Upper lobe of left lung (tissue), 6 donors: ENCODE measurements at places on chromosomes 4 and X. TPM values are rescaled to one million over a fixed set of nuclear protein-coding genes. Genes with fewer than 3 reads are reported as not detected.

HTR2C gene
- total RNA-seq = not detected

PCDH18 gene
- total RNA-seq = 5.3 TPM

SERPINA7 gene
- total RNA-seq = not detected

RRH gene
- 0.46 TPM for total RNA-seq

GUCY1A1 gene
- 50.5 TPM for total RNA-seq

MAGEC3 gene
- total RNA-seq = not detected

F11 gene
- total RNA-seq = 6.1 TPM

TCP11X2 gene
- 2.1 TPM for total RNA-seq

GDI1 gene
- 93.6 TPM for total RNA-seq

BST1 gene
- 10.6 TPM for total RNA-seq

DUX4 gene
- total RNA-seq = not detected

DCX gene
- total RNA-seq = not detected

SPATA18 gene
- total RNA-seq = 8.1 TPM

DNA sequence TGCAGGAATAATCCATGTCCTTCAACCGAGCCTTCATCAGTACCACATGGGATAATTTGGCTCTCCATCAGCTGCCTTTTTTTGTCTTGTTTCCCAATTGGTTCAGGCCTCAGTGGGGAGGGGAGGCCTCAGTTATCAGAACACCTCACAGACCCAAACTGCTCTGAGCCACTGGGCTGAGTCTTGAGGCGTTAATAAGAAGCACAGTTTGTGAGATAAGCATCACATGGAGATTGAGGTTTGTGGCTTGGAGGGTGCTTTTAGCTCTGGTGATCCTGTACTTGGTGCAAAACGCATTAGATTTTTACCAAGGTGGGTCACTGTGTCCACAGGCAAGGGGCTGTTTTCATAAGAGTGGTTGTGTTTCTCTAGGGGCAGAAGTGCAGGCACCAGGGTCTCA is 82.8 kb upstream of the HPF1 start:
- no peak for DNase-seq

DNA sequence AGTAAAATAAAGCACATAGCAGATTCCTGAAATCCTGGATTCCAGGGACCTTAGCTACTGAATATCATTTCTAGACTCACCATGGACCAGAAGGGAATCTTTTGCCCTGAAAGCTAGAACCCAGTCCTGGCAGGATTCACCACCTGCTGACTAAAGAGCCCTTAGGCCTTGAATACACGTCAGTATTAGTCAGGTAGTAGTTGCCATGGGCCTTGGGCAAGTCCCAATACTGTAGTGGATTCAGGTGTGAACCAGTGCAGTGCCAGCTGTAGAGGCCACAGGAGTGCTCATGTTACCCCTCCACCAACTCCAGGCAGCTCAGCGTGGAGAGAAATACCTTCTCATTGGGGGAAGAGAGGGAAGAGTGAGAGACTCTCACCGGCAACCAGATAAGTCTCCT is 64.1 kb upstream of the UBQLN2 start:
- no peak for DNase-seq

GRCh38 chr4:161929956-161930355 is 233.8 kb downstream of the FSTL5 start:
- no peak for DNase-seq

GRCh38 chr4:110808351-110808878 is 185.5 kb upstream of the PITX2 start:
- no peak for DNase-seq

DNA sequence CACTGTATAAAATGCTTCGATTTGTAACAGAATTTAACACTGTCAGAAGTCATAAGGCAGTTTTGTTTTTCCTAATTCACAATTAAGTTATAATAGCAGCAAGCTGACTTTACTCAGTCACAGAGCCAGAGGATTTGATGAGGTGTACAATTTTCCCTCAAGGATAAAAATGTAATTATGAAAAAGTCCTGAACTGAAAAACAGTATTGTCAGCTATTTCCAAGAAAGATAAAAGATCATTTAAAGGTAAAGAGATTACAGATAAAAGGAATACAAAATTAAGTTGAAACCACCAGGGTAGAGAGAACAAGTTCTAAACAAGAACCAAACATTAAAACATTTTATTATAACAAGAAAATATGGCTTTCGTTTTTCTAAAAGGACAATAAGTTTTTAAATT is 86.8 kb upstream of the ZFP42 start:
- no peak for DNase-seq

GRCh38 chr4:43374216-43374751 is 481.8 kb downstream of the GRXCR1 start:
- DNase-seq = no peak

DNA sequence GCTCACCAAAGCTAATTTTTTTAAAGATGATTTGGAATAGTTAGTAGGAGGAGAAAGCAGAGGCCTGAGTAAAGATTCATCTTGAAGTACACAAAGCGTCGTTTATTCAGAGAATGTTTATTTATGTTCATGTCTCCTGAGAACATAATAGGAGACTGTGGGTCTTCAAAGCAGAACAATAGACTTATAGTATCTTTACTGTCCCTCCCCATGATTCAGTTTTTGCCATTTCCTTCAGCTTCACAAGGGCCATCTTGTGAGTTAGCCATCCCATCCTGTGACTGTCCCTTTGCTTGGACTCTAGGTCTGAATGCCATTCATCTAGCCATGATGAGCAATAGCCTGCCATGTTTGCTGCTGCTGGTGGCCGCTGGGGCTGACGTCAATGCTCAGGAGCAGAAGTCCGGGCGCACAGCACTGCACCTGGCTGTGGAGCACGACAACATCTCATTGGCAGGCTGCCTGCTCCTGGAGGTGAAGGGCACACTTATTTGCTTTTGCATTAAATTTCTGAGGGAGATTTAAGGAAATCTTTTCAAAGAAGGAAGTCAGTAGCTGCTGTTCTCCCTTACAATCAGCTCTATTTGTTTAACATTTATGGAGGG is 105.8 kb downstream of the NFKB1 start:
- DNase-seq = peak; percentile 58

GRCh38 chrX:154360155-154360713 is 14.2 kb downstream of the FLNA start:
- DNase-seq = no peak

DNA sequence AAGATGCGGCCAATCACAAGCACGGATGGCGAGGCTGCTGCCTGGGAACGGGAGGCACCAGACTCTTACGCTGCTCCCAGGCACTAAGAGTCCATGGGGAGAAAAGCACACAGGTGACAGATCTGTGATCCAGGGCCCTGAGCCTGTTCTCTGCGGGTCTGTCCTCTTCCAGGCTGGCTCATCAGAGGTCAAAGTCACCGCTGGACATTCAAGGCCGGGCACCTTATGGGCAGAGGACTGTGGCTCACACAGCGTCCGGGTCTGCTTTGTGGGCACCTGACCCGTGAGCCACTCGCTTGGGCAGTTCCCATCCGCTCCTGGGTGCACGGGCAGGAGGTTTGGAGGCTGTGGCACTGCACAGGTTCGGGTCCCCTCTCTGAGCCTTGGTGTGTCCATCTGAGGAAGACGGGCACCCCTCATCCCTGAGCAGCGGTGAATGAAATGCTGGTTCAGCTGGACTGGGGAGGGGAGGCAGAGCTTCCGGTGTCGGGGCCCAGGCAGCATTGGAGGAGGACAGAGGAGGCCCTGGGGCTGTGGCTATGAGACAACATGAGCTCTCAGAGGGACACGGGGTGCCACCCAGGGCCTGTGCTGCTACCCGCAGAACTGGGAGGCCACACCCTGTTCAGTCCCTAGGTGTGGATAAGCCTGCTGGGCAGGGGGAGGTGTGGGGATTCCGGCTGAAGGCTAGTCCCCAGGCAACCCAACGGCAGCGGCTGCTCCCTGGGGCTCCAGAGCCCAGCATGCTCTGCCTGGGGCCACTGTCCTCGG is 61.2 kb upstream of the AFAP1 start:
- no peak for DNase-seq

DNA sequence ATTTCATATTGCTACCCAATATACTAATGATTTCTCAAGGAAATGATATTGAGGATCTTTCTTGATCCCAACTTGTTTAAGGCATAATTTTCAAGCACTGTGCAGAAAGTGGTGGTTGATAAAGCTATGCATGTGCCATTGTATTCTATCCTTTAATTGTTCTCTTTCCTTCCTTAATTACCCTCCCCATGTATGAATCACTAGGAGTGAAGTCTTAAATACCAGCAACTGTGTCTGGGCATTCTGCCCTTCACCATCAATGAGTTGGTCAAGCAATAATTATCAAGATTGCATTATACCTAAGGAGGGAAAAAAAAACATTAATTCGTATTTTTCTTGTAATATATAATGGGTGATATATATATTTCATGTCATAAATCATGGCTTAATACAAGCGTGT is 111.8 kb upstream of the FRMPD4 start:
- DNase-seq = no peak

DNA sequence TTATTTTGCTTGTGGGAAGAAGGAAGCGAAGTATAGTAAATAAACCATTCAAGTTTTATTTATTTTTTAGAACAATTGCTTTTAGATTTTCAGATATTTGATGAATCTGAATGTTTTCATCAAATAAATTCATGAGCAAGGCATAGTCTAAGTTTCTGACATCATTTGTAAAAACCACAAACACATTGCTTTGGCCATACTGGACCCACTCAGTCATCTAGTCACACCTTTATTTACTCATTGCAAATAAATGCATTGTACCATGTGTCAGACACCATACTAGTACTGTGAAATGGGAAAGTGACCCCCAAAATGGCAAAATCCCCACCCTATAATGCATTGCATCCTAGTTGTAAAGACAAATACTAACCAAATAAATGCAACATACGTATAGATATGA is 449.1 kb upstream of the SMIM31 start:
- DNase-seq = no peak

DNA sequence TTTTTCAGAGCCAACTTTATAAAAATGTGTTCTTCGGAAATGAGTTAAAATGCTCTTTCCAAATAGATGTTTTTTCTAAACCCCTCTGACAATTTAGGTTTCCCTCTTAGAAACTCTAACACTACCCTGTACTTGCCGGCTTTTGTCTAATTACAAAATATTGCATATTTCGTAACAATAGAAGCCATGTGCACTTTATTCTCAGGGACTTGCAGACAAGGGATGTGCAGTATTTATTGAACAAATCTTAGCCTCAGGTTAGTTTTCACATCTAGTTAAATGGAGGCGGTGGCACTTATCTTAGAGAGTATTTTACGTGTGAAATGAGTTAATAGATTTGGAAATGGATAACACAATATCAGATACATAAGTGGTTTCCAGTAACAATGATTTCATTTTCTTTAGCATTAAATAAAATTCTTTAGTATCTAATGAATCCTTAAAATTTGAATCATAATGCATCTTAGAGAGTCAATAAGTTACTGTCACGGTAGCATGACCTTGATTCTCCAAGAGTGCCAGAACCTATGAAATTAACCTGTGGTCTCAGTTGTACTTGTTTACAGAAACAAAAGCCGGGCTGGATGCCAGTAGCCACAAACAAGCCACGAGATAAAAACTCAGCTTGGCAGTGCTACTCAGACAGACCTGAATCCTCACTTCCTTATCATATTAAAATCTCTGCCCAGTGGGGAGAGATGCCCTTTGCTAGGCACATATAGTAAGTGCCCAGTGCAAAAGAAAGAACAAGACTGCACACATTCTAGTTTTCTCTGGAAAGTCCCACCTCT is 772 bp upstream of the PABPC4L start:
- DNase-seq = no peak

GRCh38 chr4:52157641-52158316 is 106.7 kb downstream of the SPATA18 start:
- no peak for DNase-seq

GRCh38 chr4:144649646-144650045 is 3.7 kb downstream of the HHIP start:
- no peak for DNase-seq

GRCh38 chrX:97538745-97539144 is 655.0 kb downstream of the RPA4 start:
- no peak for DNase-seq

- no peak for DNase-seq
Observed at GRCh38 chr4:95155759-95156451, 392.9 kb downstream of the UNC5C start.

DNA sequence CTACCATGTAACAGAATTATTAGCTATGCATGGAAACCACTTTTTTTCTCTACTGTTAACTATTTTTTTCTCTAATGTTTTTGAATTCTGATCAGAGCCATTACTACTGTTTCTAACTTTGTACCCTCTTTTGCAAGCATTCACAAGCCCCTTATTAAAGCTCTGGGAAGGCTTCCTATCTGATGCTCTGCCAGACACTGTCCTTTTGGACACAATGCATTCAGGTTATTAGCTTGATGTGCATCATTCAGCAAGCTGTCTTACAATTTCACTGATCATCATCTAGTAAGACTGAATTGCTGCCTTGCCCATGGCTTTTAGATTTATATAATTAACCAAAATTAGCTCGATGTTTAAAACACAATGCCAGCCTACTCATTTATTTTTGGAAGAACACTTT is 155.1 kb downstream of the NR3C2 start:
- no peak for DNase-seq

- DNase-seq = no peak
Observed at GRCh38 chrX:3493605-3494004, 147.2 kb upstream of the MXRA5 start.

DNA sequence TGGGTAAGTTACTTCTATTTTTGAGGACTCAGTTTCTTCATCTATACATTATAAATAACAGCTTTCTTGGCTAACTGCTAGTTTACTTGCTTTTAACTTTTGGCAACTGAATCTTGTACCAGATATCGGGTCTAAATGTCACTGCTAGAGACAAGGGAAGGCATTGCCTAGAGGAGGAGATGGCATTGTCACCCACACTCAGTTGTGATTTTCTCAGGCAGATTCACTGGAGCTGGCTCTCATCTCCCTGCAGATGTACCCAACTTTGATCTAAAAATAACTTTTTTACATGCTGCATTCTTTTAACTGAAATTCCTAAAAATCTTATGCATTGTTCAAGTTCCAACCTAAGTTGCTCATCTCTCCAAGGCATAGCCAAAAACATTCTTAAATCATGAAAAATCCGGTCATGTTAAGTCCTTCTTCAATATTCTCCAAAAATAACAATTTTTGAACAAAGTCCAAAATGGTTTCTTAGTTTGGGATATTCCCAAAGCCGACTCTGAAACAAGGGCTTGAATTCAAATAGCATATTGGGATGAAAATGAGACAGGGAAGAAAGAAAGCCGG is 469.0 kb upstream of the BOD1L1 start:
- DNase-seq = no peak

- DNase-seq = no peak
Observed at GRCh38 chr4:89196056-89196674, 84.8 kb downstream of the TIGD2 start.

DNA sequence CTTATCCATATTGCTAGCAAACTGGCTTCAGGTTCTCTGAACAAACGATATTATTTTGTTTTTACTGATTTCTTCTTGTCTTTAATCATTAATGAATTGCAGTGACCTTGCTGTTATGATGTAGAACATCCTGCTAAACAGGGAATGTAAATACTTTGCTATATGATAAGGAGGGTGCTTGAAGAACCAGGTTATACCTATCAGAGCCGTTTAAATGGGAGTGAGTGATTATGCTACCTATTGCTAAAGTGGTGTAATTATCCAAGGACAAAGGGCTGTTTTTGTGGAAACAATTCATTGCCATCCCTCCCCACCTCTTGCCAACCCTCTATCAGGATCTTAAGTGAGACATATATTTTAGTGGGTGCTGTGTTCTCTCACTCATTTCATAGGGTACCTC is 788.9 kb downstream of the RPA4 start:
- no peak for DNase-seq
